NCI-H1092 treated with DMSO at 0.1 percent for 48 hours (cell line): ENCODE measurements at places on chromosomes 11 and 22.
A peak's percentile ranks its signal among the peaks of the same experiment; 100 is the strongest.

GRCh38 chr22:36486619-36487384 is 5.4 kb upstream of the TXN2 start:
- DNase-seq, result no peak

DNA sequence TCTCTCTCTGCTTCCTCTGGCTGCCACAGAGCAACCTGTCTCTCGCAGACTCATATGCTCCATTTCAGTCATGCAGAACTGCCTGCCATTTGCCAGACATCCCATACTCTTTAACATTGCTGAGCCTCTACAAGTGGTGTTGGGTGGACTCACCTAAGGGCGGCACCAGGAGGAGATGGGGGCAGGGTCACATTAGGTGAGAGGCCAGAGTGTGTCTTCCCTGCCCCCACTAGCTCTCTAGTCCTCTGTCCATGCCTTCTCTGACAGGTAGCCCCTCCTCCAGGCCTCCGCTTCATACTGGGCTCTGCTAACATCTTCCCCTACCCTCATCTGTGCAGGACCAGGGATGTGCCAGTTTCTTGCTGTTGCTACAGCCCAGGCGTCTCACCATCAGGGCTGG is 366.3 kb downstream of the TENM4 start:
- DNase-seq, result no peak

GRCh38 chr11:79044201-79044600 is 396.6 kb downstream of the TENM4 start:
- DNase-seq, result no peak

DNA sequence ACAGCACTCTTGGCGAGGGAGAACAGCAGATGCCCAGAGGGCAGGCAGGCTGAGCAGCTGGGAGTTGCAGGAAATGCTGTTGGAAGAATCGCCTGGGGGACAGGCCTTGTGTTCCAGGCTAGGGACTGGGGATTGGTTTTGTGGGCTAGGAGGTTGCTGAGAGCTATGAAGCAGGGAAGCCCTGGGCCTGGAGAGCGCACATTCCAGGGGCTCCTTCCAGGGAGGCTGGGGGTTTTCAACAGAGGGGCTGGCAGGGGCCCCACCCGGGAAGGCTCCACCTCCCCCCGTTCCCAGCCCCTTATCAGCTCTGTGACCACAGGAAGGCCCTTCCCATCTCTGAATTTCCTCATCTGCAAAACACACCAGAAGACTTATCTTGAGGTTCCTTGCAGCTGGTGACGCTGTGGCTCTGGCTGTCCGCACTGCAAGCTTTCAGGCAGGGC is 21.7 kb downstream of the WNT11 start:
- no peak for DNase-seq

- no peak for DNase-seq
These were observed 272.1 kb downstream of the FAM76B start for GRCh38 chr11:95517453-95517852.

- DNase-seq, result no peak
These were observed 1422.4 kb downstream of the LRRC4C start for GRCh38 chr11:40037005-40037404.

GRCh38 chr11:122175306-122175705 is 59.3 kb upstream of the BLID start:
- no peak for DNase-seq

DNA sequence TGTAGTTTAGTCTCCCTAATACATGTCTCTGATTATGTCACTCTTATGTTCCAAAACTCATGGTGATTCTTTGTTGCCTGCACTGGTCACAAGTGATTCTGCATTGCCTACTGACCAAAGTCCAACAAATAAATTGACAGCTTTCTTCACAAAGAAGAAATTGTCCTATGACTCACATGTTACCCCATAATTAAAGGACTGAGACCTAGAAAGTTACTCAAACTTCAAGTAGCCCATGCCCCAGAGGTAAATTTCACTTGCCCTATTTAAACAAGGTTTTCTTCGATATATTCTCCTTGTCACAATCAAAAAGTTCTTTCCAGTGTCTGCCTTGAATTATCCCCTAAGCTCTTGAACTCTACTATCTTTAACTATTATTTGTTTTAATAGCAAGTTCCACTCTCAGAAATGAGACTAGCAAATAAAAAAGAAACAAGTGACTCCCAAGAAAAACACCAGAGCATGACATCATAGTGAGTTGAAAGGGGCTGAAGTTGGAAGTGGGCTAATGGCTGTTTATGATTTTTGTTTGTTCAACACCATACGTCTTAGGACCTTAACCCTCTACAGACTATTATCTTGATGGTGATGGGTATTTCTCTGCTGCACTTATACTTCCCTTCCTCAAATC is 94.5 kb upstream of the BLID start:
- DNase-seq, result no peak

- no peak for DNase-seq
These were observed 27.1 kb downstream of the AGBL2 start for GRCh38 chr11:47688111-47688510.

DNA sequence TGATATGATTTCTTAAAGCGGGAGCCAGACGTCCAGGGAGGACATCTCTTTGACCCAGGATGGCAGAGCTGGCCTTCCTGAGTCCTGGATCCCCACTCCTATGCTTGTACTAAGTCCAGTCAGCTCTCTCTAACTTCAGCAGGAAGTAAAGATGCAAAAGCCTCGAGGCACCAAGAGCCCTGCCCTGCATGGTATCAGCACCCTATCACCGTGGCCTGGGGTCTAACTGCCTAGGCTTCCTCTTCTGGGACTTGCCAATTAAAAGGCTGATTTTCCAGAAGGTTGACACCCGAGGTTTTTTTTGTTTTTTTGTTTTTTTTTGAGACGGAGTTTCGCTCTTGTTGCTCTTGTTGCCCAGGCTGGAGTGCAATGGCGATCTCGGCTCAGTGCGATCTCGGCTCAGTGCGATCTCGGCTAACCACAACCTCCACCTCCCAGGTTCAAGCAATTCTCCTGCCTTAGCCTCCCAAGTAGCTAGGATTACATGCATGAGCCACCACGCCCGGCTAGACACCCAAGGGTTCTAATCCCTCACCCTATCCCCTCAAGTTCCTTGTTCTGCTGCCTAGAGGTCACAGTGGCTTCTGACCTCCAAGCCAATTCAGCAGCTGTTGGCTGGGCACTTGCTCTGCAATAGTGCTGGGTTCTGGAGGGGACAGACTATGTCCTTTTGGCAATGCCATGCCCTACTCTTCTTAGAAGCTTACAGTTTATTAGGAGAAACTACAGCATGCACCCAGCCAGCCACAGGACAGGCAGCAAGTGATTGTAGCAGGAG is 50.6 kb upstream of the FTH1 start:
- no peak for DNase-seq

GRCh38 chr22:44489817-44490216 is 8.2 kb downstream of the RTL6 start:
- DNase-seq, result no peak

- DNase-seq, result no peak
These were observed 93.7 kb downstream of the PRR5L start for GRCh38 chr11:36389811-36390210.

DNA sequence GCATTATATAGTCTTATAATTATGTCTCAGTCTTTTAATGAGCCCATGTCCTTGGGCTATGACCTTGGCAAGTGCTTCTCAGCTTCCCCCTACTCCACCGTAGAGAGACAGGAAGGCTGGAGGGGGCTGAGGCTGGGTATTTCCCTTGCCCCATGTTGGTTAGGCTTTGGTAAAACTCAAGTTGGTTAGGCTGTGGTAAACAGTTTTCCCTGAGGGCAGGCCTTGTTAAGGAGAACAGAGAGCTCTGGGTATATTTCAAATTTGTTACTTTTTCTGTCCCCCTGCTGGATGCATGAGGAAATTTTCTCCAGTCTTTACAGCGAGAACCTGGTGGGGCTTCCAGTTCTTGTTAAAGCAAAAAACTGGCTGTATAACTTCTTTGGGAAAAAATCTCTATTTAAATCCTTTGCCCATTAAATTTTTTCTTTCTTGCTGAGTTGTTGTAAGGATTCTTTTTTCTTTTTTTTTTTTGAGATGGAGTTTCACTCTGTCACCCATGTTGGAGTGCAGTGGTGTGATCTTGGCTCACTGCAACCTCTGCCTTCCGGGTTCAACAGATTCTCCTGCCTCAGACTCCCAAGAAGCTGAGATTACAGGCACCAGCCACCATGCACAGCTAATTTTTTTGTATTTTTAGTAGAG is 12.2 kb upstream of the DCHS1 start:
- peak; percentile 5 for DNase-seq

GRCh38 chr22:39434243-39434653 is 22.6 kb upstream of the MGAT3 start:
- no peak for DNase-seq

DNA sequence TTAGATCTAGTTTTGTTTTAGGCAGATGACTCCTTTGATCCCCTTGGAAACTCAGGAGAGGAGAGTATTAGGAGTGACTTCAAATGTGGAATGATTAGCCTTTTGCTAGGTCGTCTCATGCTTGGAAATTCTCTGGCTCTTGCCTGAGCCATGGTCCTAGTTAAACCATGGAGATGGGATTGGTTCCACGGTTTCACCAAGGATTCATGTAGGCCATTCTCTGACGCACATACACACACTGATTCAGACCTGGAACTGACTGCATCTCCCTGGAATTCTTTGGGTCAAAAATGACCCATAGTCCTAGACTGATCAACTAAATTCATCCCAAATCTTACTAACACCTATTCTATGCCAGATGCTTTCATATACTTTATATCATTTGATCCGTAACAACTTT is 56.5 kb downstream of the POLD3 start:
- DNase-seq, result no peak

DNA sequence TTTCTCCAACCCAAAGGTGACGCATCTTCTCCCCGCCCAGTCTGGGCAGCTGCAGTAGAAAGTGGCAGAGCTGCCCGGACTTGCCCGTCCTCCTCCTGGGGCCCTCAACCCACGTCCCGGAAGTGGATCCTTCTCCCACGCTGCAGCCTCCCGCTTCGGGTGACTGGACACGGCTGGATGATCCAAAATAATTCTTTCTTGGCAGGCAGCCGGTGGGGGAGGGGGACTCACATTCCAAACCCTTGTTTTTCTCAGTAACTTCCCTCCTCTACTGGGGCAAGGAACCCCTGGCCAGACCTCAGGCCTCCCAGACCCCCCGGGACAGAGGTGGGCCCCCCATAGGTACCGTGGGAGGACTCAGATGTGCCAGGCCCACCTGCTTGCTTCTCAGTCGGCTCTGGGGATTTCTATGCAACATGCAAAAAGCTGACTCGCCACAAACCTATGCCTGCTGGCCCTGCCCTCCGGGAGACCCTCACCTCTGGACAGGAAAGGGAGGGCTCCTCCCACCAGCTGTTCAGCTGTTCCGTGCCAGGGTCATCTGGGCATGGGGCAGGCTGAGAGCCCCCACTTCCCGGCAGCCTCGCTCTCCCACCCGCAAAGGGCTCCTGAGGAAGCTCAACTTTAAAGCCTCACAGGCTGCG is 1.4 kb downstream of the PLXNB2 start:
- DNase-seq, result no peak

- DNase-seq, result no peak
These were observed 3.1 kb upstream of the HEPACAM start for GRCh38 chr11:124938970-124939369.

- DNase-seq, result no peak
These were observed 132.7 kb upstream of the DDI1 start for GRCh38 chr11:103903621-103904323.

DNA sequence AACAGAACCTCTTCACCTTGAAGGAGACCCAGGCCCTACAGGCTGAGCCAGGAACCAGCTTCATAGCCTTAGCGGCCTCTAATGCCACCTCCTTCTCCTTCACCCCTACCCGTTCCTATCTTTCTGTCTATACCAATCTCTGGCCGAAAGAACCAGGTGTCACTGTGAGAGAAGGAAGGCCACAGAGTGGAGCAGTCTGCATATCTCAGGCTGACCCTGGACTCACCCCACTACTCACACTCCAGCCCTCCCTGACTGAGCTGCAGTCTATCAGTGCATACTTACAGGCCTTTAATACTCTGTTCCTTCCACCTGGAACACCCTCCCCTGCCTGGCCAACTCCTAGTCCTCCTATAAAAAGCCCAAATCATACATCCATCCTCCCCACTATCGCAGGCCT is 32.7 kb downstream of the ARAP1 start:
- DNase-seq, result no peak

- DNase-seq, result peak; percentile 40
These were observed 3.3 kb upstream of the RAG1 start for GRCh38 chr11:36564376-36565030.

DNA sequence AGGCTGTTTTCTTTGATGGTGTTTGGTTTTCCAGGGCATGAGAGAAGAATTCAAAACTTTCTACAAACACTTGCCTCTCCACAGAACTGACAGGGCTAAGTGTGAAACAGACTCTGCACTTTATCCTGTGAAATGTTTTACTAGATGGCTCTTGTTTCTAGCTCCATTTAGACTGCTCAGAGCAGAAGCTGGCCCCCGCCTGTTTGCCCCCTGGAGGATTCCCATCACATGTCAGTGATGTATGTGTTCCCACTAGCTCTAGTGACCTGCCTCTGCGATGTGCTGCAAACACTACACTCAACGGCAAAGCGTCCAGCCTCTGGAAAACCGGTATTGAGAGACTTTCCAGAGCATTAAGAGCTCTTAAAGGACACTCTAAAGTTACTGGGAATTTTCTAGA is 41.4 kb upstream of the PCF11 start:
- DNase-seq, result no peak

- no peak for DNase-seq
These were observed 44.6 kb upstream of the PPARA start for GRCh38 chr22:46105494-46106278.

DNA sequence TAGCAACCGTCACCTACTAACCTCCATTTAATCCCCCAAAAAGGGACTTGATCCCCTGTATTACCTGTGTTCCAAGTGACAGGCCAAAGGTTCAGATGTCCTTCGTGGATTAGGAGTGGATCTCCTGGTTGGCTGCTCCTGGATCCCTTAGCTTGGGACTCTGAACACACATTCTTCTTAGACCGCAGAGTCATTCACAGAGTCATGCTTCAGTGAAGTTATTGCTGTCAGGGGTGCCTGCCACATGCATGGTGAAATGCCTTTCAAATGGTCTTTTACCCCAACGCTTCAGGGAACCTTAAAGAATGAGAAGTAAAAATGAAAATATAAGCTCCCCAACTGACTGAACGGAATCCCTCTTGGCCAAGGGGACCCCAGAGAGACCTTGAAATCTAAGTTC is 49.1 kb downstream of the ADAMTS8 start:
- no peak for DNase-seq

GRCh38 chr11:61273178-61274078 is 21.7 kb downstream of the VWCE start:
- DNase-seq, result peak; percentile 46

GRCh38 chr11:119803139-119803538 is 74.1 kb upstream of the NECTIN1 start:
- DNase-seq, result no peak

- no peak for DNase-seq
These were observed 6.3 kb downstream of the GRK2 start for GRCh38 chr11:67272327-67273259.
